Anterior cingulate cortex (tissue), 58 donors: ENCODE measurements at places on chromosomes 7 and 10.

DNA sequence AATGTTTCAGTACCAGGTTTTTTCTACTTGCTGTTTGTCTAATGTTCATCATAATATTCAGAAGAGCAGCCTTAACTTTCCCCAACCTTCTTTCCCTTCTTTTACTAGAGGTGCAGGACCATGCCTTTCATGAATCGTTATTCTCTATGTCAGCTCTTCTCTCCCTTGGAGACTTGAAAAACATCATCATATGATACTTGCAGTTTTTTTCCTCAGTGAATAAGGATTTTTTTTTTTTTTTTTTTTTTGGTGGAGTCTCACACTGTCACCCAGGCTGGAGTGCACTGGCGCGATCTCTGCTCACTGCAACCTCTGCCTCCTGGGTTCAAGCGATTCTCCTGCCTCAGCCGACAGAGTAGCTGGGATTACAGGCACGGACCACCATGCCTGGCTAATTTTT lies 30.1 kb downstream of the SMNDC1 start:
- no peak for DNase-seq

GRCh38 chr10:131853610-131853964 lies 47.2 kb upstream of the PPP2R2D start:
- no peak for DNase-seq

DNA sequence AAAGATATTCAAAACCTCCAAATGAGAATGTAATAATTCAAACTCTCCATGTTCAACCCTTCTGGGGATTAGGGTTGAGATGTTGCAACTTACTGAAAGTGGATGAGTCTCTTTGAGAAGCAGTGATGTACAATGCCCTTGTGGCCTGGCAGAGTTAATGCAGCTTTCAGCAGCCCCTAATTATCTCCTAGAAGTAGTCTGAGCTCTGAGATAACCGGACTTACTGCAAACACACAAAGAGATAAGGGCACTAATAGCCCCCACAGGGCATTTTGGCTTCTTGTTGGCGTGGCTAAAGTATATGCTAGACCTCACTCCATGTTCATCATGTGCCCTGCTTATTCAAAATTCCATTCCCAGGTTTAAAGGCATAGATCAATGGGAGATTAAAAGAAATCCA lies 404.7 kb downstream of the NEBL start:
- DNase-seq, result no peak

GRCh38 chr7:37705976-37706375 lies 22.4 kb downstream of the GPR141 start:
- DNase-seq, result no peak

DNA sequence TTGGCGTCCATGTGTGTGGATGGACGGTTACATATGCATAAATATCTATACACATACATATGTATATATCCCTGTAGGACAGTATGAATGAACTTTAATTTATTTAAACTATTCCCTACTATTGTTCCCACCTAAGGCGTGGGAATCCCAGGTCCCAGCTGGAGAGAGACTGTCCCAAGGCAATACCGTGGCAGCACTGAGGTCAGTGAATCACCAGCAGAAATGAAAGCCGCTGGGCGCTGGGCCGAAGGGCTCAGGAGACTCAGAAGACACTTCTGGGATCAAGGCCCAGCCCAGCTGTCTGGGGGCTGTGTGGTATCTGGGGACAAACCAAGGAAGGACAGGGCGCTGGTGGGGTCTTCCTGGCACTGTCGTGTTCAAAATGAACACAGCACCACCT lies 49.6 kb upstream of the MYL10 start:
- DNase-seq, result no peak

GRCh38 chr7:22625251-22625650 lies 101.7 kb upstream of the IL6 start:
- no peak for DNase-seq

DNA sequence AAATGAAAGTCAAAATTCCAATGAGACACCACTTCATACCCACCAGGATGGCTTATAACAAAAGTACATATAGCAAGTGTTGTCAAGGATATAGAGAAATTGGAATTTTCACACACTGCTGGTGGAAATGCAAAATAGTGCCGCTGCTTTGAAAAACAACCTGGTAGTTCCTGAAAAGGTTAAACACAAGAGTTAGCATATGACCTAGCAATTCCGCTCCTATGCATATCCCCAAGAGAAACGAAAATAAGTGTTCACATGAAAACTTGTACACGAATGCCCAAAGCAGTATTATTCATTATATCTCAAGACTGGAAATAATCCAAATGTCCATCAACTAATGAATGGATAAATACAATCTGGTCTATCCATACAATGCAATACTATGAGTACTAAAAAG lies 14.8 kb downstream of the IDE start:
- no peak for DNase-seq
